SK-N-MC (cell line): ENCODE measurements at places on chromosomes 1 and 21.

GRCh38 chr1:198641501-198641900 lies 2.7 kb downstream of the PTPRC start:
- no peak for DNase-seq

- DNase-seq, result no peak
Measured at GRCh38 chr1:113931451-113931851, 2.3 kb downstream of the HIPK1 start.

DNA sequence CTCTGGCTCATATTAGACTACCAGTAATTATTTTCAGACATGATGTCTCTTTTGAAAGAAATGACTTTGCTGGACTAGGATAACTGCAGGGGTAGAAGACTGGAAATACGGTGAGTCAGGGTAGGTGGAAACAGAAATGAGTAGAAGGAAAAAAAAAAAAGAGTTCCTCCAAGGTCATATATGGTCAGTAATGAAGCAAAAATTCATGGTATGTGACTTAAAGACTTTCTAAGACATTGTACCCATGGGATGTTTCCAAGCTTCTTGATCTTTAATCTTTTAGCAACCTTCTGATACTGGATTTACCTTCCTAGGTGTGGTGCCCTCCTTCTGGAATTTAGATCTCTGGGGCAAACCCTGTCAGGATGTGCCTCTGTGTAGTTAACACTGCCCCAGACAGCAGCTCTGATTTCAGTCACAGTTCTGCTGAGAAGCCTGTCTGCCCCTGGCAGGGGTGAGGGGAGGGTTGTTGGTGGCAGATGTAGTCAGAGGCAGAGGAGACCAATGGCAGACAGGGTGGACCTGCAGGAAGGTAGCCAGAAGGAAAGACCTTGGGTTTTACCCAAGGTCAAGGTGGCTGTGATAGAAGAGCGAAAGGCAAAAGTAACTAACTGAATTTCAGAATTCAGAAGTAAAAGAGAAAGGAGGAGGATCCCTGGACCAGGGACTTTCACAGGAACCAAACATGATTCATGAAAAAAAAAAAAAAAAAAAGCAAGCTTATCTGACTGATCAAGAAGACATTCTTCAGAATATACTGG lies 44.1 kb upstream of the BCL10 start:
- DNase-seq, result no peak

GRCh38 chr1:32215629-32216480 lies 6.3 kb downstream of the TMEM234 start:
- no peak for DNase-seq

DNA sequence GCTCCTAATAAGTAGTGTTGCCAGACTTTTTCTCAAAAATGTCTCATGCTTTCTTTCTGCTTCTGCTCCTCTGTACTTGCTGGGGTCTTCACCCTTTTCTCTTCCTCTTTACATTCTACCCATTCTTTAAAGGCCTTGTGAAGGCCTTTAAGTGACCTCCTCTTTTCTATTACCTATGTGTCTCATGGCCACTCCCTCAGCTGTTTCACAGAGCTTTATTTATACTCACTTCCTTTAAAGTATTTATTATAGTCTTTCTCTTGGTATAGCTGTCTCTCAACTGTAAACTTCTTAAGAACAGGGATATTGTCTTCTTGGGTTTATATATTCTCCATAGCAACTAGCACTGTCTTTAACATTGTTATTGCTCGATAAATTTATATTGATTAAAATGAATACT lies 792 bp downstream of the GOLPH3L start:
- DNase-seq, result no peak

DNA sequence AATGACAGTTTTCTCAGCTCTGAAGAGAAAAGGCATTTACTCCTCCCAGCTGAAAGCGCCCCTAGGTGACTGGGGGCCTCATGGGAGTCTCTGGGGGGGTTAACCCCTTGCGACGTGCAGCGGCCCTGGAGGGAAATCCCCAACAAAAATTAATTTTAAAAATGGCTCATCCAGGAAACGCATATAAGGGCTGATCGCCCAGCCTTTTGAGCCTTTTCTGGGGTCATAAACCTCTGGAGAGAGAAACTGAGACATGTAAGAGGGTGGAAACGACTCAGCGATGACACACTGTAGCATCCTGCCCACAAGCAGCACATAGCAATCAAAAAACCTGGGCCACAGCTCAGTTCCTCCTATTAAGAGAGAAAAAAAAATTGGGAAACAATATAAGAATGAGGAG lies 20.4 kb upstream of the HPDL start:
- no peak for DNase-seq

- no peak for DNase-seq
Measured at GRCh38 chr1:52343979-52344378, 22.0 kb downstream of the CC2D1B start.

GRCh38 chr1:159261721-159262494 lies 40.2 kb upstream of the FCER1A start:
- no peak for DNase-seq

DNA sequence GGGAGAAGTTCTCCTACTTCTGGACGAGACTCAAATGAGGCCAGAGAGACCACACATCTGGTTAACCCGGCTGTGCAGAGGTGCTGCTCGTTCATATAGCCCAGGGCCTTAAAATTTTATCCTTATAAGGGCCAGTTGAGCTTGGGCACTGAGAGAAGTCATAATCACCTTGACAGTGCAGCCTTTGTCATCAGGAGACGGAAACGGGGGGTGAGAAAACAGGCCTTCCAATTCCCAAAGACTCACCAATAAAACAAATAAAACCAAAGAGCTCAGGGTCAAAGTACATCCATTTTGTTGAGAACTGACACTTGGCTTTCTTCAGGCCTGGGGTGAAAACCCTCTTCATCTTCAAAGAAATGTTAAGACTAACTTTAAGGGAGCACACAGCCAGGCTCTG lies 167.1 kb downstream of the TGFBR3 start:
- no peak for DNase-seq

GRCh38 chr1:152737997-152738396 lies 19.8 kb upstream of the KPRP start:
- DNase-seq, result no peak

- DNase-seq, result no peak
Measured at GRCh38 chr1:178389441-178389840, 107.3 kb downstream of the CLEC20A start.
